Heart left ventricle (tissue), 16 donors: ENCODE measurements at places on chromosomes 13 and 19.

GRCh38 chr19:19776206-19777008 lies 43.5 kb upstream of the ZNF14 start:
- peak; percentile 97 for DNase-seq

- no peak for DNase-seq
Measured at GRCh38 chr19:10020851-10021250, 7.6 kb downstream of the RDH8 start.

- peak; percentile 39 for DNase-seq
Measured at GRCh38 chr19:41427647-41428480, 690 bp upstream of the B3GNT8 start.

DNA sequence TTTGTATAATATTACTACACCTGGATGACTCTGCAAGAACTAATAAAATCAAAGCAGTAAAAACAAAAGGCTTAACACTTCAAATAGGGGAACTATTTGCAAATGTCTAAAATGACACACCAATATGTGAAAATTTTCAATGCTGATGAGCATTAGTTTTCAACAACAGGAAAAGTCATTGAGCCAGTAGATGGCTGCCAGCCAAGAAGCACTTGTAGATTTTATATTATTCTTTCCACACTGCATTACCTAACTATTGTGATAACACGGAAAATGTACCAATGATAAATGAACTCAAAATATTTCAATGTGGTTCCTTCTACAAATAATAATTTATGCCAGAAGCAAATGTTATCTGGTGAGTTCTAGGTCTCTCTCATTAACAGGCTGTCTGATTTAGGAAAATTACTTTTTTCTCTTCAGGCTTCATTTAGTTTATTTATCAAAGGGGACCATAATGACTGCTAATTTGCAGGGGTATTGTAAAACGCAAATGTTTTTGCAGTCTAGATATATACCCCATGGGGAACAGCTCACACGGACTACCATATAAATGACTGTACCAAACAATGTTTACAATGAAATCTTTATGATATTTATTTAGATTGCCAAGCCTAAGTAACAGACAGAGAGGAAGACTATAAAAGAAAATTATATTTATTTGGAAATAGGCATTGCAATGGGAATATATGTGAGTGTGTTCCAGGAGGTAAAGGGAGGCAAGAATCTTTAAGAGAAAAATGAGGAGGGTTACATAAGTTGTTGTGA lies 407.8 kb downstream of the LIG4 start:
- DNase-seq, result no peak

GRCh38 chr13:35744566-35745178 lies 268.2 kb upstream of the MAB21L1 start:
- no peak for DNase-seq

GRCh38 chr19:42294471-42295137 lies 7.3 kb upstream of the PRR19 start:
- DNase-seq, result peak; percentile 17

DNA sequence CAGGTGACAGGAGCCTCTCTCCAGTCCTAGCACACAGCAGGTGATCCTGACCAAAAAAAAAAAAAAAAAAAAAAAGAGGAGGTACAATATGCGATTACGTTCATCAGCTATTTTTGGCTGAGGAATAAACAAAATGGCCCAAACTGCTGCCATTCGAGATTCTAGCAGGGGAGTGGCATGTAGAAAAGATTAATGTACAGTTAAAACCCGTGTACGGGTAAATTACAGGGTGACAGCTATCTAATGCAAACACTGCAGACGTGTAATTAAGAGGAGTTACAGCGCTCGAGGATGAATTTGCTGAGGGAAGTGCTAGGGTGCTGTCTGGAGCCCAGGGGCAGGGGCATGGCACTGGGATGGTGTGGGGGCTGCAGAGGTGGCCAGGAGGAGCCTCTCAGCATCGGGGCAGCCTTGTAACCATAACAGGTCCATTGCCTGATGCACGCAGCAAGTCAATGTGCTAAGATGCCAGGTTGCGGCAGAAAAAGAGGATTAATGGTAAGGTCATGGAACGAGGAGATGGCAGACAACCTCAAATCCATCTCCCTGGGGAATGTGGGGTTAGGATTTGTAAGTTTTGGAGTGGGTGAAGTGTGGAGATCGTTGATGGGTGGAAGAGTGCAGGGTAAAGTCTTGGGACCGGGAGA lies 17.4 kb downstream of the CHST8 start:
- DNase-seq, result no peak
